Endodermal cell (in vitro differentiated cells): ENCODE measurements at places on chromosomes 2 and 18.

DNA sequence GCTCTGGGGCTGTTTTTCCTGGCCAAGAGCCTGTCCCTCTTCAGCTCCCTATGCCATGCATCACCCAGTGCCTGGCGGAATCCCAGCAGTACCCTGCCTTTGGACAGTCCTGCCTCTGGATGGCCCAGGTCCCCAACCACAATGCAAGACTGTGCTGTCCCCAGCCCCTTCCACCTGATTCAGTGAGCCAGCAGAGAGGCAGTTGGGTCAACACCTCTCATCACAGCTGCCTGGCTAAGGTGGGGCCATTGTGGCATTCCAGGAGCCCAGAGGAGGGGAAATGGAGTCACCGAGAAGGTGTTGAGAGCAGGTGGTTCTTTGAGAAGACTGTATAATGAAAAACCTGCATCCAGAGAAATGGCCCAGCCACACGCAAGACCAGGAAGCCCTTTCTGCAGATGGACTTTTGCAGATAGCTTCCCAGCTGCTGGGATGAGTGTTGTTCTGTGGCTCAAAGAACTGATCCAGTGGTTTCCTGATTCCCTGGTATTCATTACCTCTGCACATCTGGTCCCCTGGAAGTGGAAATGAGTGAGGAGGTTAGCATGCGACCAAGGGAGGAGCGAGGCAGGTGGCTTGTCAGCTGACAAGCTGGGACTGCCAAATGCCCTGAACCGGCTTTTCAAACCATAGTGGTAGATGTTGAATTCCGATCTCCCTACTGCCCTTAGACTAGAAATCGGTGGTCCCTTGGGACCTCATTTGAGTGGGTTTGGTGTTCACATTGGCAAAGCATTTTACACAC, 1.7 kb upstream of the ASPRV1 start:
- no peak for DNase-seq

DNA sequence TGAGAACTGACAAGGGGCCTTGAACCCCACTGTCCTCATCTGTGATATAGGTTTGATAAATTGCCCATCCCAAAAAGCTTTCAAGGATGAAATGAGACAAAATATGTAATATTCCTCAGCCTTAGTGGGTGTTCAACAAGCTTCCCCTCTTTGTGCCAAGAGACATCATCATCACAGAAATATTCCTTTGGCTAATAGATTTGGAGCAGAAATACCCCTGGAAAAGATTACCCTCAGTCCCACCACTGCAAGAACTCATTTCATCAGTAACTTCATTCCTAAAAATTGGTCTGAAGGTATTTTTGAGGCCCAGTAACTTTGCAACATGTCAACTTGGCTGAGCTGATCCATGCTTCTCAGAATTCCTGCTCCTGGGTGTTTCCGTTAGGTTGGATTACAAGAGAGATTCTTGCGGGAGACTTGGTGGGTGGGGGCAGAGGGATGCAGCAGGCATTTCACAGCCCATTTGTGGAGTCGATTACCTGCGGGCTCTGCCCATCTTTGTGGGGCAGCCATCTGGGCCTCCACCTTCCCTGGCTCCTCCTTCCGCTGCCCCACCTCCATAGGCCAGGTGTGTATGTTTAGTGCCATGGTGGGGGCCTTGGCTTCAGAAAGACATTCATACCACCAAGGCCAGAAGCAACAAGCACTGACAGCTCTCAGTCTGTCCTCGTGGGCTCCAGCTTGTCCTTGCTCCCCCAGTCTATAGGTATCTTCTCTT, 263.9 kb downstream of the GLI2 start:
- peak; percentile 59 for DNase-seq

DNA sequence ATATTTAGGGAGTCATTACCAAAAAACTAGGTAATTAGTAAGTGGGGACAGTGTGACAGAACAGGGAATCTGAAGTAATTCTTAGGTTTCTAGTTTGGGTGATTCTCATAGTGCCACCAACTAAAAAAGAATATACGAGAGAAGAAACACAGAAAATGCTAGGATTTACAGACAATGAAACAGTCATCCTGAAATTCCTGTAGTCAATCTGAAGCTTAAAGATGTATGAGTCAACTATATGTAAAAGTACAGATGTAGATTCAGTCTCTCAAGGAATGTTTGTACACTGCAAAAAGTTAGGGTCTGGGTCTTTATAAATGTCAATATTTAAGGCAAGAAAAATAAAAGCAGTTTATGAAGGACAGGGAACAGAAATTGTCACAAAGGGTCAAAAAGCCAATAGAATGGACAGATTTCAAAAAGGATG, 107.0 kb downstream of the STRN start:
- DNase-seq: no peak

GRCh38 chr2:74481961-74482800, 617 bp downstream of the CCDC142 start:
- peak; percentile 61 for DNase-seq

DNA sequence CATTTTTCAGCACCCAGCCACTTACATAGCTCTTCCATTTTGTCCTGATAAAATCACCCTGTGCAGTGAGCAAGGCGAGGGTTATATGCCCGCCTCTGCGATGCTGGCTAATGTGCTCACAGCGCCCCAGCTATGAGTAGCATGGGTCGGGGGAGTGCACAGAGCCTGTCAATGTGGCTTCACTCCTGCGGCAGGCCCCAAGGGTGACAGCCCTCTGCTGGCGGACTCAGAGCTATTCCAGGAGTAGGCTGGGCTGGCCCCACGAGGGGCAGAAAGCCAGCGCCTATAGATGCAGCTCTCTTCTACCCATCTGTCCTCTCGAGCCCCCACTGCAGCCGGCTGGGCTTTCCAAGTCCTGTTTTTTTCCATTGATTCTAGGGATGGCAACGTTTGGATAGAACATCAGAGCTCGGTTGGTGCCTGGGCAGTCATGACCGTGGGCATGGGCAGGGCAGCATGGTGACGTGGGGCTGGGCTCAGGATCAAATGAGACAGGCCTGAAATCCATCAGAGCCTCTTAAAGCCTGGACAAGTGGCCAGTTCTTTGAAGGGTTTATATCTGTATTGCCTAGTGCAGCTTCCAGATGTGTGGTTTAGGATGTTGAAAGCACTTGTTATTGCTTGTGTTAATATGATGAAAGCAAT, 134.7 kb downstream of the MCFD2 start:
- DNase-seq: peak; percentile 93

GRCh38 chr2:236790963-236791362, 221.3 kb downstream of the ACKR3 start:
- DNase-seq: no peak

GRCh38 chr2:127080226-127080937, 26.6 kb downstream of the BIN1 start:
- DNase-seq: no peak

GRCh38 chr2:49988276-49988675, 834.0 kb upstream of the FSHR start:
- no peak for DNase-seq

DNA sequence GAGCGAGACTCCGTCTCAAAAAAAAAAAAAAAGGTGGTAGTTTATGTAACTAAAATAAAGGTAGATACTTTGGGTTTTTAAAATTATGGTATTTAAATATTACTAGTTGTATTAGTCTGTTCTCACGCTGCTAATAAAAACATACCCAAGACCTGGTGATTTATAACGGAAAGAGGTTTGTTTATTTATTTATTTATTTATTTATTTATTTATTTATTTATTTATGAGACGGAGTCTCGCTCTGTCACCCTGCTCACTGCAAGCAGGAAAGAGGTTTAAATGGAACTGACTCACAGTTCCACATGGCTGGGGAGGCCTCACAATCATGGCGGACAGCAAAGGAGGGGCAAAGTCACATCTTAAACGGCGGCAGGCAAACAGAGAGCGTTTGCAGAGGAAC, 196.0 kb downstream of the CALCRL start:
- DNase-seq: no peak

- DNase-seq: no peak
Observed at GRCh38 chr2:143087033-143087432, 42.2 kb upstream of the ARHGAP15 start.

DNA sequence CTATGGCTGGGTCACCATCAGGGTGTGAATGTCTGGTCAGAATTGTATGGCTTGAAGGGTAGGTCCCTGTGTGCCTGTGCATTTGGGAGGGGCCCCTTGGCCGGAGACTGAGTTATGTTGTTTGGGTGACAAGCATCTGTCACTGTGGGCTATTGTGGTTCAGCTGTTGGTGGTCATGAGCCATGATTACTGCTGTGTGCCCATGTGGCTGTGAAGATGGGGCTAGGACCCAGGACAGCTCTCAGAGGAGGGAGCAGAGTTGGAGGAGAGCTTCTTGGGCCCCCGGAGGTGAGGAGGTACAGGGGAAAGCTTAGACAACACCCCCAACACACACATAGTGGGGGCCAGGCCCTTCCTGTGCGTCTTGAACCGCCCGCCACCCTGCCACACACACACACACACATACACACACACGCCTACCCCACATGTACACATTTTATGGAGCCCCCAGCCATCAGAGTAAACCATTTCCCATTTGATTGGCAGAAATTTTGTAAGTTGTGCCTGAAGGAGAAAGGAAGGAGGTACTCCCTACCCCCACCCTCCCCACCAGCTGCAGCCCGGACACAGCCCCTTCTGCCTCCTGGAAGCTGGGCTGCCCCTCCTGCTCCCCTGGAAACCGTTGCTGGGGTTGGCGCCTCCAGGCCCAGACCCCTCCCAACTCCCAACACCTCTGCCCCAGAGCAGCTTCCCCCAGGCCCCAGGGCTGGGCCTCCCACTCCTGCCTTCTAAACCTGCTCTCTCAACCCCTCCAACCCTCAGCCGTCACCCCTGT, 2.0 kb downstream of the GAREM2 start:
- DNase-seq: peak; percentile 57

- no peak for DNase-seq
Observed at GRCh38 chr18:54261894-54262293, 7.4 kb upstream of the POLI start.

GRCh38 chr2:120913972-120914838, 178.5 kb downstream of the GLI2 start:
- no peak for DNase-seq

GRCh38 chr2:3282056-3282998, 95.3 kb downstream of the EIPR1 start:
- no peak for DNase-seq

- DNase-seq: no peak
Observed at GRCh38 chr2:186751790-186752189, 57.9 kb downstream of the FAM171B start.

DNA sequence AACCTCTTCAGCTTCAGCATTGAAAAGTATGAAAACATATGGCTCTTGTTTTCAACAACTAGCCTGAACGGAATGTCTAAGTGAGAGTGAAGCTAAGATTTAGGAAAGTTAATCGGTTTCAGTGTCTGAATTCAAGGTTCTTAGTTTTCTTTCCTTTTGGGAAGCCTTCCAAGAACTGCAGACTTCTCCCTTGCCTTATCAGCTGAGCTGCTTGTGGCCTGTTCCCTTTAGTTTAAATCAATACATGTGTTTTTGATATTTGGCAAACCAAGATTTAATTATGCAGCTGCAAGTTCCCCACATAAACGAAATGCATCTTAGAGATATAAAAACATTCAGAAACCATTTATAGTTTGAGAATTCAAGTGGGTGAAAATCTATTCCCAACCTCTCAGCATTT, 274.3 kb upstream of the NRP2 start:
- no peak for DNase-seq

GRCh38 chr2:70553584-70554337, at the start of gene TGFA:
Gene TGFA (minus strand): TSS chr2:70553826. CDS start chr2:70553767, 59 bp downstream.
- DNase-seq: peak; percentile 96

DNA sequence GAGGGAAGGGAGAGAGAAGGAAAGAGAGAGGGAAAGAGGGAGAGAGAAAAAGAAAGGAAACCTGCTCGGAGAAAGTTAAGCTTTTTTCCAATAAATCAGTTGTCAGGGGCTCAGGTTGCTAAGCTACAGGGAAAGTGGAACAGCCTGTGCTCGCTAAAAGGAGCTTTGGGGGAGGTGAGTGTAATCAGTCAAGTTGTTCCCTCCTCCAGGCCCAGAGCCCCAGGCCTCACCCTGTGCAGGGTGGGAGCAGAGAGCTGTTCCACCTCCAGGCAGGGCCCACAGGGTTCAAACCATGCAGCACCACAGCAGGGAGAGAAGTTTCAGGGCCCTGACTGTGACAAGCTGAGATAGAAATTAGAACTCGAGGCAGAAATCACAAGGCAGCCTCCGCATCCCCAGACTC, 56.4 kb upstream of the PPP1CB start:
- no peak for DNase-seq

- no peak for DNase-seq
Observed at GRCh38 chr2:124908411-124908810, 883.3 kb downstream of the CNTNAP5 start.

GRCh38 chr2:100544911-100545596, 17.7 kb upstream of the PDCL3 start:
- no peak for DNase-seq

GRCh38 chr2:18171191-18172139, 293.0 kb downstream of the KCNS3 start:
- no peak for DNase-seq
